ENCODE measurements at places on chromosomes 7 and 10. TPM values are rescaled to one million over a fixed set of nuclear protein-coding genes. Genes with fewer than 3 reads are reported as not detected.
A peak's percentile ranks its signal among the peaks of the same experiment; 100 is the strongest.

- DNase-seq = no peak
- H3K4me3 ChIP-seq = no peak overlapping the region
- no peak overlapping the region for H3K27ac ChIP-seq
- H3K4me1 ChIP-seq = no peaks in the 10 kb centered on the region
- no peaks in the 10 kb centered on the region for H3K36me3 ChIP-seq
Measured at GRCh38 chr7:48355346-48355745, 184.1 kb downstream of the ABCA13 start.

- H3K36me3 ChIP-seq = no peaks in the 10 kb centered on the region
- no peak for DNase-seq
- no peak overlapping the region for H3K27ac ChIP-seq
Measured at GRCh38 chr7:3259711-3260400, 41.2 kb upstream of the SDK1 start.

DNA sequence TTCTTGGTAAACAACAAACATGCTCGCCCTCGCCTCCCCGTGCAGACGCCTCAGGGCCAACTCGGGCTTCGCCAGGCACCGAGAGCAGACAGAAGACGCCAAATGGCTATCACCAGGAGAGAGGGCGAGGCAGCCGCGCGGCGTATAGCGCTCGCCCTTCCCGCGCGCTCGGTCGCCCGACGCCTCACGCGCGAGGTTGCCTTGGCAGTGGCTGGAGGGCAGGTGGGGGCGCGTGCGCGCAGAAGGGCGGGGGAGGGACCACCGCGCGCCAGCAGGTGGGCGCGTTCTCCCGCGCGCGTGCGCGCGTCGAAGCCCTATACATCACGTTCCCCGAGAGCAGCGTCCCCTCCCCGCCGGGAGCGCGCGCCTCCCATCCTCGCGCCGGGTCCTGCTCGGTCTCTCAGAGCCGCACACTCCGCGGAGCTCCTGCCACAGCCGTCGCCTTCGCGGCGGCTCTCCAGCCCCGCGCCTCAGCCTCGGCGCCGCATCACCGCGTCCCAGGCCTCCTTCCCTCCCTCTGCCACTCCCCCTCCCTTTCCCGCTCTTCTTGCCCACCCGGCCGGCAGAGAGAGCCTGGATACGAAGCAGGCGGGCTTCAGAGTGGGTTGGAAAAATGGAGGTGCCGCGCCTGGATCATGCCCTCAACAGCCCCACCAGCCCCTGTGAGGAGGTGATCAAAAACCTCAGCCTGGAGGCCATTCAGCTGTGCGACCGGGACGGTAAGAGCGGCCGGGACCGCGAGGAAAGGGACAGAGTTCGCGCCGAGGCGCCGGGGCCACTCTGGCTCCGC lies at the start of gene PHYHIPL:
Gene PHYHIPL (plus strand): TSS at position 403 of the 790 bp plus-strand sequence. CDS start 211 bp downstream, at position 614.
- peaks cover 7% of the 10 kb centered on the region for H3K4me1 ChIP-seq
- H3K4me3 ChIP-seq = no peak within 1 kb of the TSS
- DNase-seq = no peak
- H3K27me3 ChIP-seq = peaks cover 27% of the 10 kb centered on the region
- H3K27ac ChIP-seq = no peak within 1 kb of the TSS
- H3K36me3 ChIP-seq = peaks cover 3% of the 10 kb centered on the region

CYCS gene
- total RNA-seq = 224 TPM

DNA sequence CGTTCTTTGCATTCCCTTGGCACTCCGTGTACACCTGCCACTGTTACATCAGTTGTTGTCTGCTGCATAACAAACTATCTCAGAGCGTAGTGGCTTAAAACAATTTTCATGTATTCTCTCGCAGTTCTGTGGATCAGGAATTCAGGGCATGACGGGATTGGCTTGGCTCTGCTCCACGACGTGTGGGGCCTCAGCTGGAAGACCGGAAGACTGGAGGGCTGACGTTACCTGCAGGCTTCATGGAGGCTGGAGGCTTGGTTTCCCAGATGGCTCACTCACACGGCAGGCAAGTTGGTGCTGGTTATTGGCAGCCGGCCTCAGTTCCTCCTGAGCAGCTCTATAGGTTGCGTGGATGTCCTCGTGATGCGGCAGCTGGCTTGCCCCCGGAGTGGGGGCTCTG lies 25.5 kb downstream of the NYAP1 start:
- no peaks in the 10 kb centered on the region for H3K4me1 ChIP-seq
- no peak overlapping the region for H3K27ac ChIP-seq
- no peak overlapping the region for H3K4me3 ChIP-seq
- no peak for DNase-seq

HOXA3 gene
- total RNA-seq = not detected

CYP2E1 gene
- 0.42 TPM for total RNA-seq

GRCh38 chr7:41010418-41010817 lies 692.5 kb downstream of the INHBA start:
- H3K4me1 ChIP-seq = no peaks in the 10 kb centered on the region
- H3K27me3 ChIP-seq = no peaks in the 10 kb centered on the region
- no peak for DNase-seq
- no peak overlapping the region for H3K4me3 ChIP-seq
- H3K27ac ChIP-seq = no peak overlapping the region
- H3K36me3 ChIP-seq = no peaks in the 10 kb centered on the region

GRCh38 chr7:155867280-155867679 lies 55.0 kb upstream of the SHH start:
- no peak overlapping the region for H3K4me3 ChIP-seq
- H3K27ac ChIP-seq = no peak overlapping the region
- H3K36me3 ChIP-seq = no peaks in the 10 kb centered on the region
- no peaks in the 10 kb centered on the region for H3K4me1 ChIP-seq
- no peak for DNase-seq
- peaks cover 12% of the 10 kb centered on the region for H3K27me3 ChIP-seq

DNA sequence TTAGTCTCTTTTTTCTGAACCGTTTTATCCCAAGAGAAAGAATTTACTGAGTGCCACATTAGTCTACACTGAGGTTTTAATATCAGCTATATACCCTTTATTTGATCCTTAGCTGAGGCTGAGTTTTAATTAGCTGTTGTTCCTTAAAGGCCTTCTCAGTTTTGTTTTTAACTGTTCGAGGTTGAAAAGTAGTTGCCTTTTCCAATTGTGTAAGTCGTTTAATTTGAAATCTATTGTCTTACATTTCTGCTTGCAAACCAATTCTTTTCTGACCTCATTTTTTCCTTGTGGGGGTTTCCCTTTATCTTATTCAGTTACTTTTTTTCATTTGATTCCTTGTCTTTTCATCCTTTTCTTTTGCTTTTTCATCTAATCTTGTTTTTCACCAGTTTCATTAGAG lies 30.8 kb downstream of the UMAD1 start:
- no peak overlapping the region for H3K4me3 ChIP-seq
- peak overlapping the region; percentile 79 for H3K27ac ChIP-seq
- H3K36me3 ChIP-seq = peaks cover 35% of the 10 kb centered on the region
- H3K4me1 ChIP-seq = peaks cover 45% of the 10 kb centered on the region

- peaks cover 8% of the 10 kb centered on the region for H3K36me3 ChIP-seq
- no peak for DNase-seq
- no peaks in the 10 kb centered on the region for H3K27me3 ChIP-seq
- H3K27ac ChIP-seq = no peak overlapping the region
Measured at GRCh38 chr10:6621536-6621935, 41.5 kb upstream of the PRKCQ start.

DNA sequence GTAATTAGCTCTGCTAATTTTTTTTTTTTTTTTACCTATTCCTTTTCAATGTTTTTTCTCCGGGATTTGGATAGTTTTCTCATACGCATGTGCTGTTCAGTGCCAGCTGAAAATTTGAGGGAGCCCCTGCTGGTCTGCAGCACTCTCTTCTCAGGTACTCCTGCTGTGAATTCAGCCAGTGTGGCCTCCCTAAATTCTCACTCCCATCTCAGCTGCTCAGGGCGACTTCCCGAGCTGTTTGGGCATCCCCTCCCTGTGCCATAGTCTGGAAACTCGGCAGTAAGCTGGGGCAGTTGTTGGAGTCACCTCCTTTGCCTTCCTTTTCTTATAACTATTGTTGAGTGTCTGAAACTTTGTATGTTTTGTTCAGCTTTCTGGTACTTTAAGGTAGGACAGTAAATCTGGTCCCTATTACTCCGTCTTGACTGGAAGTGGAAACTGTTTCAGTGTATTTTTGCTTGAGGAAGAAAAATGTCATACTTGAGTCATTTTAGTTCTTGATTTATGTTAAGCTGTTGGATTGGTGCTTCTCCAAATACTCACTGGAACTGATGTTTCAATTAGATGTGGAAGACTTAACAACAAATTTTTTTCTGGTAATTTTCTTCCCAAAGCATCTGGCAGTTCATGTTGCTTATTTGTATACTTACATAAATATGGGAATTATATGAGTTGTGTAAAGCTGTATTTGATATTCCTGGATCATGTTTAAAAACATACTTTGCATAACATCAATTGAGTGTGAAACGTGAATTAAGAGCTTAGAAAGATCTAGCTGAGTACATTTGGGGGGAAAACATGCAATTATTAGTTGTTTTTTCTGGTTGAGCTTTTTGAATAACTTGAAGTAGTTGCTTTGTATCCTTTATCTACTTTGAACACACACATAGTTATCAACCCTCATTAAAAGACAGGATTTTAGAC lies 33.7 kb downstream of the MINPP1 start:
- no peaks in the 10 kb centered on the region for H3K27me3 ChIP-seq

C7orf57 gene
- total RNA-seq = 0.29 TPM

- no peak overlapping the region for H3K4me3 ChIP-seq
- no peak overlapping the region for H3K27ac ChIP-seq
- no peak for DNase-seq
Measured at GRCh38 chr7:38973760-38974159, 3.9 kb upstream of the POU6F2 start.

DNA sequence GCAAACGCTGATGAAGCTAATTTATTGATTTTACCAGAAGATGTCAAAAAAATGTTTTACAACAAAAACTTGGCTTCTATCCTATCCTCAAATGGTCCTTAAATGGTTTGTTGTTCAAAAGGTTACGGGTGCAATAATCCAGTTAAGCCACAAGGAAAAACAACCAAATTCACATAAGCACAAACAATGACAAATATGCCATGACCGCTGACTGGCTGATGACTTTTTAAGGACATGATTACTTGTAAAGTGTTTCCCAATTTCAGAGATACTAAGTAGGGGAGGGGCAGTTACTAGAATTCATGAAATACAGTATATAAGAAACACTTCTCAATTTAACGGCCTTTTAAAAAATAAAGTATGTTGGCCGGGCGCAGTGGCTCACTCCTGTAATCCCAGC lies 28.8 kb downstream of the ABI1 start:
- no peak overlapping the region for H3K4me3 ChIP-seq
- no peak overlapping the region for H3K27ac ChIP-seq
- H3K27me3 ChIP-seq = no peaks in the 10 kb centered on the region

- no peak overlapping the region for H3K4me3 ChIP-seq
- H3K27me3 ChIP-seq = no peaks in the 10 kb centered on the region
- DNase-seq = no peak
- H3K4me1 ChIP-seq = peaks cover 2% of the 10 kb centered on the region
- H3K27ac ChIP-seq = no peak overlapping the region
Measured at GRCh38 chr10:32190890-32191491, 134.8 kb upstream of the KIF5B start.

- H3K36me3 ChIP-seq = no peaks in the 10 kb centered on the region
- DNase-seq = no peak
- no peaks in the 10 kb centered on the region for H3K27me3 ChIP-seq
- H3K4me1 ChIP-seq = no peaks in the 10 kb centered on the region
Measured at GRCh38 chr10:84946904-84947303, 618.5 kb downstream of the CCSER2 start.

DNA sequence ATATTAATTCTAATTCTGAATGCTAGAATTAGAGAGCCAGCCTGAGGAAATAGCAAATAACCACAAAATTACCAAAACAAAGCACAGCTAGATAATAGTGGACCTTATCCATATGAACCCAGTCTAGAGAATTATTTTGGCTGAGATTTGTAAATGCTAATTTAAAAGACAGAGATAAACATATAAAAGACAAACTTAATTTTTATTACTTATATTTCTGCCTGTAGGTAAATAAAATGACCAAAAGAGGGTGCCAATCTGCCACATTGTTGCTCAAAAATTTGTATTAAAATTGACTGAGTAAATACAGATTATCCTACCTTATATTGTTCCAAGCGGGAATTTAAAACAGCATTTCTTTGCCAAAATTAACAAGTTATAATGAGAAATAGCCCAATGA lies 20.2 kb downstream of the RTKN2 start:
- H3K27me3 ChIP-seq = no peaks in the 10 kb centered on the region
- H3K4me3 ChIP-seq = no peak overlapping the region
- peaks cover 52% of the 10 kb centered on the region for H3K4me1 ChIP-seq
- H3K36me3 ChIP-seq = no peaks in the 10 kb centered on the region

DNA sequence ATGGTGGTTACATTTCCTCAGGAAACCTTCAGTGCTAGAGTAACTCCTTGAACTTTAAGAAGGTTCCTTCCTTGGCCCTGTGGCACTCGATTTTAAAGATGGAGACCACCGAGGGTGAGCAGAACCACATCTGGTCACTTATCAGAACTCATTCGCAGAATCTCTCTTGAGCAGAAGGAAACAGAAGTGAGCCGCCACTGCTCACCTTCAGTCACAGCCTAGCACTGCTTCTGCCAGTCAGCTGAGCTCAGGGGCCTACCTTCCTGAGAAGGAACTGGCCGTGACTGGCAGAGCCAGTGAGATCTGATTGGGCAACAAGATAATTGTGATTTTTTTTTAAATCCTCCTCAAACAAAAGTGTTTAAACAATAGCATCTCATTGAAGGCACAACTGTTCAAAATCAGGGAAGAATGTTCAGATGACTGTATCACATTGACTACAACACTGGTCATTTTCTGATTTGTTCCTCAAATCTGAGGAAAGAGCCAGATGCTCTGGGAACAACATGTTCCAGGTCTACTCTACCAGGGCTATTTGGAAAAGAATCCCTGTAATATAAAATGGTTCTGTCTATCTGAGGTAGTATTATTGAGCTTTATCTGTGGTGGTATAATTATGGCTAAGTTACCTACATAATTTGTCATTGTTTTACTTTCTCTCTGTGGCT lies 2.7 kb upstream of the SYPL1 start:
- peak overlapping the region; percentile 53 for H3K4me3 ChIP-seq
- DNase-seq = peak; percentile 76
- H3K4me1 ChIP-seq = peaks cover 58% of the 10 kb centered on the region
- no peaks in the 10 kb centered on the region for H3K27me3 ChIP-seq

DNA sequence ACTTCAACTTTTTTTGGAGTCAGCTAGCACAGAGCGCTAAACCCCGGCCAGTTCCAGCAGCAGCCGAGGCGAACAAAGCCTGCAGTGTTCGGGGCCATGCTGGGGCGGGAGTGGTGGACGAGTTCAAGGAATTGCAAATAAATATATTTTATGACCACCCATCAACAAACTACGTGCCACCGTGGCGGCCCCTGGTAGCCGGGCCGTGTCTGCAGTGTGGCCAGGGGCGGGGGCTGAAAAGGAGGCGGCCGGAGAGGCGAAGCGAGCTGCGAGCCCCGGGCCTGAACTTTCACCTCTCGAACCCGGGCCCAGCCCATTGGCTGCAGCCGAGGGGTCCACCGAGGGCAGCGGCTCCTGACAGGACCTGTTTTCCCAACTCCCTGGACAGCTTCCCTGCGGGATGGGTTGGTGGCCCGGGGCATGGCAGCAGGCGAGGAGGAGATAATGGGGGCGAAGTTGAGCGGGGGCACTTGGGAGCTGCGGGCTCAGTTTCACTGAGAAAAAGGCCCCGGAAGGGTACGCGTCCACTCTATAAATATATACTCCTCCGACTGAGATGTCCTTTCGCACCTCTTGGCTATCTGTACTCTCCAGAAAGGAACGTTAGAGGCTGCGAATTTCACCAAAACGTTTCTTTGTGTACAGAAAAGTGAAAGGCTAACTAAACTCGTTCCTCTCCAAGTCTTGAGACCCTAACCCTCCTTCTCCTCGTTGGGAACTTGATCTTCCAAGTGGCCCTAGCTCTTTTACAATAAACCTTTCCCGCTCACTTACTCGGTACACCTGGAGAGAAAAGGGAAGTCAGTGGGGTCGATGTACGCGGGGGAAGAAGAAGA lies 164.6 kb upstream of the PPP1R3A start:
- H3K27me3 ChIP-seq = peaks cover 73% of the 10 kb centered on the region
- peak overlapping the region; percentile 15 for H3K4me3 ChIP-seq
- no peak overlapping the region for H3K27ac ChIP-seq
- no peaks in the 10 kb centered on the region for H3K36me3 ChIP-seq

COL13A1 gene
- total RNA-seq = not detected
